8988T (cell line): ENCODE measurements at places on chromosomes 5 and 9.

- DNase-seq: no peak
Observed at GRCh38 chr9:120846906-120847305, 4.2 kb upstream of the PSMD5 start.

DNA sequence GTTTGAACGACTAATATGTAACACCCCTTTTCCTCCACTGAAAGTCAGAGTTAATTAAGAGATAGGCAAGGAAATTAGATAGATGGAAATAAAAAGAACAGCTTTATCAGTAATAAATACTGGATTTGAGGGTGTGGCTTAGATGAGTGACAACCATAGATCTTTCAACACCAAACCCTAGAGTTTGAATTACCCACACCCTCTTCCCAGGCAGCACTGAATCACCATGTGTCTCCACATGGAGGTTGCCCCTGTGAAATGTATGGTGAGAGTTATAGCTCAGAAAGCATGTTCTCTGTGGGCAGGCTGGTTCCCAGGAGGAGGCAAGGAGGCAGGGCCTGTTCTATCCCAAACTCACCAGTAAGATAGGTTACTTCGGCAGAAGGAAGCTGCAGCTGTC, 69.7 kb downstream of the TMEM174 start:
- DNase-seq: no peak

GRCh38 chr5:163306421-163306820, 131.0 kb upstream of the CCNG1 start:
- no peak for DNase-seq

DNA sequence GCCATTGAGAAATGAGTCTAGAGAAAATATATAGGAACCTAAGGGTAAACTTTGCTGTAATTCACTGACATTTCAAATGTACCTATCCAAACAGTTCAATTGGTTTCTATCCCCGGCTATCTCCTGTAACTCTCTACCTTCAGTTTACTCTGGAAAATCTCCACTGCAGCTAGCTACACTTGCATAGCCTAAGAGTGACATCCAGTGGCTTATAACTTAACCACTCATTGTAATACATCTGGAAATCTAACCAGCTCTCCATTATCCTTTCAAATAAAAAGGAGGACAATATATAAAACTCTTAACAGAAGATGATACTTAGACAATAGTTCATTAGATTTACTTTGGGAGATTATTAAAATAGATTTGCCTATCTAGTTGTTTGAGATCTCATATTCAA, 35.3 kb upstream of the SPDL1 start:
- no peak for DNase-seq

DNA sequence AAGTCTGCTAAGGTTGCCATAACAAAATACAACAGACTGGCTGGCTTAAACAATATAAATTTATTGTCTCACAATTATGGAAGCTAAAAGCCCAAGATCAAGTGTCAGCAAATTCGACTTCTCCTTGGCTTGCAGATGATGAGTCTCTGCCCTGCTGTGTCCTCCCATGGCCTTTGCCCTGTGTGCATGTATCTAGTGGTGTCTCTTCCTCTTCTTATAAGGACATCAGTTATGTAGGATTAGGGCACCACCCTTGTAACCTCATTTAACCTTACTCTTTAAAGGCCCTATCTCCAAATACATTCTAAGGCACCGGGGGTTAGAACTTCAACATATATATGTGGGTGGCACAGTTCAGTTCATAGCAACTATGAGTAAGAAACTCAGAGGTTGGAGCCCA, 157.9 kb upstream of the RASA1 start:
- no peak for DNase-seq

DNA sequence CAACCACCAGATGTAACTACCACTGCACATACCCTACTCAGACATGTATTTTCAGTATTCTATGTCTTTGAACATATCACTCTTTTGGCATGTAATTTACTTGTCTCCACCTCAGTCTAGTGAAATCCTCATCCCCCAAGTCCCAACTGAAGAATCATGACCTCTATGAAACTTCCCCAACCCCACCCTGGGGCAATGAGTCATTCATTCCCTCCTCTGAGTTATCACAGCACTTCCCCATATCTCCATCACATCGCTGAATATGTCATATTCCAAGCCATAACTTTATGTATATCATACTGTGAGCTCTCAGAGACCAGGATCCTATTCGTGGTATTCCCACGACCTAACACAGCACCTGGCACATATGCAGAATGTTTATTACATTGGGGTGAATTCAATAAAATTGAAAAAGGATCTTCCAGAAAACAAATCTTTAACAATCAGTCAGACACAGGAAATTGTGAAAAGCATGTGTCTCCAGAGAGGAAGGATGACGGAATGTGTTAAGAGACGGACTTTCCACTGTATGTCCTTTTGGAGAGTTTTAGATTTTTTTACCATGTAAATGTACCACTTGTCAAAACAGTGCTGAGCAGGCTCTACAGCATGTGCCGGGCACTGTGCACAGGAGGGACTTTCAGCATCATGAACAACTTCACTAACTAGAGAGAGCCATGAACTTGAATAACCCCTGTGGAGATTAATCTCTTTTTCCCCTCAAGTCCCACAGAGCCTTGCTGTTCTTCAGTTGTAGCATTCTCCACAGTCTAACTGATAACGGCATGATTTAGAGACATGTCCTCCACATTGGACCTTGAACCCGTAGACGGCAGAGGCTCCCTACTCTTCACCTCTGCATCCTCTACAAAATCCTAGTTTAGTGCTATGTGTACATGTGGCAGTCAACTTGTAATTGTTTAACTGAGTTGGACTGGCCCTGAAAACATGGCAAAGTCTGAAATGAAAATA, 213.5 kb downstream of the GLIS3 start:
- no peak for DNase-seq

DNA sequence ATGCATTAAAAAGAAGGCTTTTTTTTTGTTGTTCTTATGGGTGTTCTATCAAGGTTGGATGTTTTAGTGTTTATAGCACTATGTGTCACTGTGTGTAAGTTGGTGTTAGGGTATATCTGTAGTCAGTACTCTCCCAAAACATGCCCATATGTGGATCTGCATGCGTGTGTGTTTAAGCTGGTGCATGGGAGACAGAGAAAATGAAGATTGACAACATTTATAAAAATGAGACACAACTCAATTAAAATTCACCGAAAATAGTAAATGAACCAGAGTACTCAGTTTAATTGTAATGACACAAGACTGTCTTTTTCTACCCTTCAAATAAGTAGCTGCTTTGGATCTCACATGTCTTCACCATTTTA, 323.4 kb downstream of the TMEM161B start:
- no peak for DNase-seq

- DNase-seq: no peak
Observed at GRCh38 chr9:82273121-82273520, 284.5 kb downstream of the SPATA31D1 start.

DNA sequence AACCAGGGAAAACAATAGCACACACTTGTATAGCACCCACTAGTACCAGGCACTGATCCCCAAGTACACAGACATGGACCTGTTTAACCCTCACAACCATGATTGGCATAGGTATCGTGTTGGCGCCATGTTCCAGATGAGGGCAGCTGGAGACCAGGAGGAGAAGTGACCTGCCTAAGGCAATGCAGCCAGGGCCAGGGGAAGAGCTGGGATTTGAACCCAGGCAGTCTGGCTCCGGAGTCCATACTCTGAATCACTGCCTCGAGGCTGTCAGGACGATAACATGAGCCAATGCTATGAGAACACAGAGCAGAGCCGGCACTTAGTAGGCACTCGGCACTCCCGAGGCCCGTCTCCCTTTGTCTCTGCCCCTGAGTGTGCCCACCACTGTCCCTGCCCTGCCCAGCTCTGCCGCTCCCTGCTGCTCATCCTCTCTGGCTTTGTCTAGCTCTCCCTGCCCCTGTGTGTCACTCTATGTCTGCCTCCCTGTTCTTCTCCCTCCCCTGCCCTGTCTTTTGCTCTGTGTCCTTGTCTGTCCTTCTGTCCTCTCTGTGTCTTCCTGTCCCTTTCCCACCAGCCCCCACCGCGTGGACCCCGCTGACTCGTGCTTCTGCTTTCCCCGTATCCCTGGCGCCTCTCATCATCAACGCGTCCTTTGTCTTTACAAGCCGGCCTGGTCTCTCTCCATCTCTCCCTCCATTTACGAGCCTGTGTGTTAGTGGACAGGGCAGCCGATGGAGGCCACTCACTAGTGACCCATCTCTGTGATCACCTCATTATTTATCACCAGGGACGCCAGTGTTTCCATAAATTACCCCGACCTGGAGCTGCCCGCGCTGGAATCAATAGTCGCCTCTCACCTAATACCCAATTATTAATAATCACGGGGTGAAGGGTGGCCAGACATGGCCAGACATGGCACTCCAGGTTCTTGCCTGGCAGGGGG, 99.4 kb upstream of the MVB12B start:
- DNase-seq: no peak

- DNase-seq: no peak
Observed at GRCh38 chr9:33489066-33489465, 15.3 kb upstream of the NOL6 start.

DNA sequence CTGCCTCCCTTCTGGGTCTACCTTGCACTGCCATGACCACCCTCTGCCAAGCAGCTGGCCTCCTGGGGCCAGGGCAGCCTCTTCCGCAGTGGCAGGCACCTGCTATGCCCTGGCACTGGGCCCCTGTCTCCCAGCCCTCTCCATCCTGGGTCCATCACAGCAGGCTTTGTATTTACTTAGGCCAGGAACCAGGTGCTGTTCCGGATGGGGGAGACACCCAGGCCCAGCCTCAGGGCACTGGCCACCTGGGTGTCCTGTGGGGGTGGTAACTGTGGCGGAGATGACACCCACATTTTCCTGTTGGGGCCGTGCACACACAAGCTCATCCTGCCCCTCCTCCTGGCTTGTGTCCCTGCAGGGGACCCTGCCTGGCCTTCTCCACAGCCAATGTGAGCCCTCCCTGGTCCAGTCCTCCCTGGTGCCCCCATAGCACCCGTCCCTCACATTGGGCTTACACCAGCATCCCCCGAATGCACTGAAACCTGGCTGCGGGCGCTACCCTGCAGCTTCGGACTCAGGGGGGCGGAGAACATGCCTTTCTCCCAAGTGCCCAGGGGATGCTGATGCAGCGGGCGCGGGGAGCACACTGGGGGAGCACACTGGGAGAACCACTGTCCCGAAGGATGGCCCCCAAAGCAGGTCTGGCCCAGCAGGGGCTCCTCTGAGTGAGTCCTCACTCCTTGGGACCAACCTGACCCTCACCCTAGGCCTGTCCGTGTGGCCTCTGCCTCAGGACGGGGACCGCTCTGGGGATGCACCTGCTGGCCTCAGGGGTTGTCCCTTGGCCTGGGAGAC, 17.9 kb downstream of the FAM163B start:
- no peak for DNase-seq

DNA sequence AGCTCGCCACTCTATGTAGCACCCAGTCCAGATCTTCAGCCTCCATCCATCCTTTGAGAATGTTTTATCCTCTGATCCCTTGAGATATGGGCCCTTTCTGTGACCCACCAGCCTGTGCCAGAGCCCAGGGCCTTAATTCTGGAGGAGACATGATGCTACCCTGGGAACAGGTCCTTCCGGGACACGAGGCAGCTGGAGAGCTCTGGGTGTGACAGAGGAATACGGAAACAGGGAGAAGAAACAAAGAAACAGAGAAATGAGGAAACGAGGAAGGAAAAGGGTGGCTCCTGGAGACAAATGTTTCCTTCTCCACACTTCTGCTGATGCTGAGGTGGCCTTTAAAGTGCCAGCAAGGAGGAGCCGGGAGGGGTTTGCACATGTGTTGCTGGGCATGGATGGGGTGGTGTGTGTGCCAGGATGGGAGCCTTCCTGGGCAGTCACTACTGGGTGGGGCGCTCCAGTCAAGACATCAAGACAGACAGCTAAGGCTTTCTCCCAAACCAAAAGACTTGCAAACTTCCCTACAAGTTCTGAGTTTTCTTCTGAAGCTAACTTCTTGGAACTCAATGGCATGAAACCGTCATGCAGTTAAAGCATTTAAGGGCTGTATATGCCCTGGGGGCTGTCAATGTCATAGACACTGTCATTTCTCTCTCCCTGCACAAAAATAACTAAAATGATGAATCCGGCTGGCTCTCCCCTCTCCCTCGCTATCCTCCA, 22.8 kb upstream of the MARCHF6 start:
- no peak for DNase-seq

DNA sequence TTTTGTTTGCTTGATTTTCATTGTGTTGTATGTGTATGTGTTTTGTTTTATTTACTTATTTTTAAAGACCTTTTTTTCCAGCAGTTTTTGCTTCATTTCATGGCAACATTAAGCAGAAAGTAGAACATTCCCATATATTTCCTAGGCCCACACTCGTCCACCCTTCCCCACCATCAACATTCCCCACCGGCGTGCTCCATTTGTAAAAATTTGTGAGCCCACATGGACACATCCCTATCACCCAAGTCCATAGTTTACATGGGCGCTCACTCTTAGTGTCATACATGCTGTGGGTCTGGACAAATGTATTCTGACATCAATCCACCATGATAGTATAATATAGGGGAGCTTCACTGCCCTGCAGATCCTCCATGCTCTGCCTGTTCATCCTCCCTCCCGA, 133.8 kb downstream of the ADAMTS16 start:
- DNase-seq: no peak

- DNase-seq: no peak
Observed at GRCh38 chr5:81268521-81269196, 32.7 kb upstream of the ZCCHC9 start.

DNA sequence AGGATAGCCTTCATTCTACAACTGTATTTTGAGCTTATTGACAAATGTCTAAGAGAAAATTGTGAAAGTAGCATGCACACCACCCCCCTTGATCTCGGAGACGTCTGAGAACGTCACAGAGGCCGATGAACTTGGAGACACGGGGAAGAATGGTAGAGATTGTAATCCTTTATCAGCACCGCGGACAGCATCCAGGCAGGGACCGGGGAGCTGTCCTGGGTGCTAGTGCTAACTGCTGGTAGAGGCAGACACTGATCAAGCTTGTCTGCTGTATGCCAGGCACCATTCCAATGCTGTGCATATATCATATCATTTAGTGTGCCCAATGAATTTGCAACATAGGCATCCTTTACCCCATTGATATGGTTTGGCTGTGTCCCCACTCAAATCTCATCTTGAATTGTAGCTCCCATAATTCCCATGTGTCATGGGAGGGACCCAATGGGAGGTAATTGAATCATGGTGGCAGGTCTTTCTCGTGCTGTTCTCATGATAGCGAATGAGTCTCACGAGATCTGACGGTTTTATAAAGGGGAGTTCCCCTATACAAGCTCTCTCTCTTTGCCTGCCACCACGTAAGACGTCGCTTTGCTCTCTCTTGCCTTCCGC, 98.8 kb downstream of the LHX2 start:
- DNase-seq: peak; percentile 70

GRCh38 chr9:16821344-16821743, 49.1 kb downstream of the BNC2 start:
- DNase-seq: no peak

GRCh38 chr5:98321361-98321760, 452.1 kb upstream of the RGMB start:
- DNase-seq: no peak

- DNase-seq: no peak
Observed at GRCh38 chr9:131310833-131311554, 21.5 kb downstream of the PLPP7 start.

GRCh38 chr9:114733816-114734215, 51.8 kb upstream of the TEX48 start:
- DNase-seq: peak; percentile 27

GRCh38 chr9:6931913-6932312, 174.1 kb downstream of the KDM4C start:
- DNase-seq: no peak

GRCh38 chr9:19941874-19942273, 153.0 kb upstream of the SLC24A2 start:
- no peak for DNase-seq

- DNase-seq: no peak
Observed at GRCh38 chr5:171681677-171682076, 103.9 kb upstream of the SMIM23 start.
